B cell (primary cell): ENCODE measurements at places on chromosomes 11 and 22. TPM values are rescaled to one million over a fixed set of nuclear protein-coding genes. Genes with fewer than 3 reads are reported as not detected.
A peak's percentile ranks its signal among the peaks of the same experiment; 100 is the strongest.

DNA sequence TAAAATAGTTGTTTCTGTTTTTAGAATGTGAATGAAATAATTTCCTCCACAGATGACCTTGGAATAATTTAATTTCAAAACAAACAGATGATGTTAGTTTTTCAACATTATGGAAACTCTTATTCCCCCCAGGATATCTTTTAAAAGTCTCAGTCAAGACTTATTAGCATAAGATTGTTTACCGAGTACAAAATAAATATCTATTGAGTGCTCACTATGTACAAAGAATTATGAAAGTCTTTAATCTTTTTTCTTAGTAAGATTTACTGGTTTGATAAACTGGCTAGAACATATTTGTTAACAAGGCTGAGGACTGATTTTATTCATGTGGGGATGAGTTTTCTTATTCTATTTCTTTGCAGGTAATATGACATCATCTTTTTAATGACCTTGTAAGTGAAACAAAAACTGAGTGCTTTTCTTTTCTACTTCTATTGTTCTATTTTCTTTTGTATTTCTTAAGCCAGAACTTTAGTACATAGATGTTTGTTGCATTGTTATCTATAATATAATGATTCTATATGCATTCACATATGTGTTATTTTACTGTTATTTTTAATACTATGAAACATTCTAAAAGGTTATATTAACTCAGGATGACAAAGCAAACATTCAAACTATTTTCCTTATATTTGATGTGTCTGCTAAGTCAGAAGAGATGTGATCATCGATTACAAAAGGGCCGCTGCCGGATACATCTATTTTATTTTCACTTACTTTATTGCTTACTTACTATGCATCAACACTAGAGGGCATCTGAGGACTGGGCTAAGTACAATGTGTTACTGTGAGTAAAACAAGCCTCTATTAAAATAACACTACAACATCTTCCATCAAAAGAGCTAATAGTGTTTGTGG lies 111.0 kb upstream of the ARHGAP42 start:
- peak; percentile 73 for DNase-seq

DNA sequence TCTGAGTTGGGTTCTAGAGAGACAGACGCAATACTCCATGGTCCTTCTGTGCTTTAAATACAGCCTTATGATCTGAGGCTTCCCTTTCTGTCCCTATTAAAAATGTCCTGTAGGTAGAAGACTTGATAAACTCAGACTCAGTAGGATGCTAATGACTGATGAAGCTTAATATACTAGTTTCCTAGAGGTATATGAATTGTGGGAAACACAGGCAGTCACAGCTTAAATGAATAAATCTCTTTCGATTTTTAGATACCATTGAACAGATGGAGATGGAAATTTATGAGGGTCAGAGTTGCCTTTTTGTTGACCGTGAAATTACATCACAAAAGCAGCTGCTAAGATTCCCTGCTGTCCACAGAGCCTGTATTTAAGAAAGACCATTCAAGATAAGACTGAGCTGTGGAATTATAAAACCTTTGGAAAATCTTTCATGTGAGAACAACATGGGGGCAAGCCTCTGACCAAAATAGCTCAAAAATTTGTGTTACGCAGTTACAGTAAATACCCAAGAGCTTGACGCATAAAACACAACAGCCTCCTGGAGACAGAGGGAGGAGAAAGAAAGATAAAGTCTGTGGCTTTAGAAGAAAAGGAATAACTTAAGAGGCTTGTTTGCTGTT lies 172.3 kb downstream of the AASDHPPT start:
- DNase-seq = no peak

- peak; percentile 51 for DNase-seq
Measured at GRCh38 chr11:96054870-96055705, 131.2 kb upstream of the MTMR2 start.

- no peak for DNase-seq
Measured at GRCh38 chr11:93219440-93219839, 21.6 kb upstream of the SLC36A4 start.

- no peak for DNase-seq
Measured at GRCh38 chr11:83863272-83863671, 577.1 kb upstream of the CCDC90B start.

GRCh38 chr11:93740730-93741093 lies 583 bp downstream of the TAF1D start:
- DNase-seq = no peak

RTN4RL2 gene
- total RNA-seq = 0.12 and 0.27 TPM in 2 replicates

RBMXL2 gene
- total RNA-seq = not detected in 2 replicates

MS4A12 gene
- not detected in 2 replicates for total RNA-seq
